ENCODE measurements at places on chromosomes 1 and 21. TPM values are rescaled to one million over a fixed set of nuclear protein-coding genes. Genes with fewer than 3 reads are reported as not detected.

The UAP1 gene
- 50.1 TPM for total RNA-seq

The RCSD1 gene
- total RNA-seq, result not detected

The FAM163A gene
- total RNA-seq, result not detected

The ITLN2 gene
- not detected for total RNA-seq

The UBQLN4 gene
- 25.2 TPM for total RNA-seq

The PAQR7 gene
- total RNA-seq, result 37.0 TPM

The CASZ1 gene
- total RNA-seq, result 36.1 TPM

The MAP1LC3C gene
- total RNA-seq, result not detected

The IPO13 gene
- total RNA-seq, result 85.9 TPM

The ARMH1 gene
- not detected for total RNA-seq

The ADAMTSL4 gene
- 14.4 TPM for total RNA-seq

The DMRTA2 gene
- total RNA-seq, result 6.5 TPM

The NPL gene
- 2.7 TPM for total RNA-seq

The SLC9C2 gene
- total RNA-seq, result not detected

The SELENBP1 gene
- total RNA-seq, result 8.6 TPM

The CHI3L1 gene
- total RNA-seq, result 0.09 TPM

The CCDC181 gene
- total RNA-seq, result 0.51 TPM

The PCSK9 gene
- 125 TPM for total RNA-seq

The OR2T27 gene
- not detected for total RNA-seq

The PGLYRP3 gene
- 6.0 TPM for total RNA-seq

The CHRM3 gene
- under 0.01 TPM for total RNA-seq

The LRIF1 gene
- total RNA-seq, result 8.8 TPM
